ENCODE measurements at places on chromosomes 3 and 15.

DNA sequence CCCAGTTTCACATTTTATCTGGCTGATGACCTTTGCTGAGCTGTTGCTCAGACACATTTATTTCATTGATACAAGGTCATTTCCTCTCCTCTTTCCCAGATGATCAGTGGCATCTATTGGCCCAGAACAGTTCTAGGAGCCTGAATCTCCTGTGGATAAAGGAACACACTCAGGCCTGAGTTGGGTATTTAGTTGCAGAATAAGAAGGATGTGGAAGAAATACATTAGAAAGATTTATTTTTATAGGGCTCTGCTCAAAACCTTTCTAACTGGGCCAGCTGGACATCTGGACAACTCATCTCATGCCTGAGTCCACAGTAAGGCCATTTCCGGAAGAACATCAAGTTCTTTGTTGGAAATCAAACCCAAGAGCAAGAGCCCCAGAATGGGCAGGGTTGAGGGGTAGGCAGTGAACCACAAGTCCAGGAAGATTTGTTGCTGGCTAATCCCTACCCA is 19.7 kb upstream of the MFGE8 start:
- no peak for DNase-seq

- DNase-seq: no peak
Measured at GRCh38 chr3:113277941-113278598, 66.7 kb downstream of the BOC start.

DNA sequence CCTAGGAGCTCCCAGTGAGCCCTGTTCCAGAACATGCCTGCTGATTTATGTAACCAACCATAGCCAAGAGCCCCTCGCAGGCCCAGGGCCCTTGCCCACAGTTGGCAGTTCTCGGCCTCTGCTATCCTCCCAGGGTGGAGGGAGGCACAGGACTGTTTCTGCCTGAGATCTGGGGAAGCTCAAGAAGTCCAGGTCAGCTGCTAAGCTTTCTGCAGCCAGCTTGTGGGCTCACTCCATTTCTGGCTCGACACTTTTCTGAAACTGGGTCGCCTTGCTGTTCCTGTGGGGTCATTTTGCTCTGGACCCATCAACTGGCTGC is 72.5 kb upstream of the HERC1 start:
- DNase-seq: peak; percentile 29

GRCh38 chr3:179806177-179806576 is 153.3 kb downstream of the USP13 start:
- no peak for DNase-seq

GRCh38 chr15:77181305-77182074 is 110.6 kb upstream of the TSPAN3 start:
- peak; percentile 57 for DNase-seq

DNA sequence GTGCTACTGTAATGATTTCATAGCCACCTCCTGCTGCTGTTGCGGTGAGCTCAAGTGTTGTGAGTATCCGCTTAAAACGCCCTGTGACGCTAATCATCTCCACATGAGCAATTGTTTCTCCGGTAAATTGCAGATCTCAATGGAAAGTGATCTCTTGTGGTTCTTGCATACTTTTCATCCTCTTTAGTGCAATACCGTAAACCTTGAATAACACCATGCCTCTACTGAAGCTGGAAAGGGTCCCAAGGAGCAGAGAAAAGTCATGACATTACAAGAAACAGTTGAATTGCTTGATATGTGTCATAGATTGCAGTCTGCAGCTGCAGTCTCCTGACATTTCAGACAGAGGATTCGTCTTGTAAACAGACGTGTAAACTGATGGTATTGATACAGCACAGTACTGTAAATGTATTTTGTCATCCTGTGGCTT is 6.0 kb upstream of the CEMIP start:
- no peak for DNase-seq
